ENCODE measurements at places on chromosomes 2 and 18. TPM values are rescaled to one million over a fixed set of nuclear protein-coding genes. Genes with fewer than 3 reads are reported as not detected.

- H3K27me3 ChIP-seq: peaks cover 37% of the 10 kb centered on the region
- no peaks in the 10 kb centered on the region for H3K36me3 ChIP-seq
- peak overlapping the region; percentile 83 for H3K4me3 ChIP-seq
Measured at GRCh38 chr2:144524118-144525009, 4.4 kb upstream of the ZEB2 start.

DNA sequence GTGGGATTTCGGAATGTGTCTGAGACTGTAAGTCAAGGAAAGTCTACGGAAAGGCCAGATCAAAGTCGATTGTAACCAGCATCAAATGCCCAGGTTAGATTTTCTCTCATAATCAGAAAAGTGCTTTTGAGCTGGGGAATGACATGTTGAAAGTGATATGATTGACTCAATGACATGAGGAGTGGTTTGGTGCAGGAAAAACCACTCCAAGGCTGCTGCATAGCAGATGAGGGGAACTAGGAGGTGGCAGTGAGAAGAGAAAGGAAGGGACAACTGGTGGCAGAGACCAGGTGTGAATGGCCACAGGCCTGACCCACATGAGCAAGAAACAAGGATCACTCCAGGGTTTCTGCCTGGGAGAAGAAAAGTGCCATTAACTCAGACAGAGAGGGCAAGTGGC is 822 bp downstream of the SLC35F6 start:
- H3K36me3 ChIP-seq: no peaks in the 10 kb centered on the region
- no peak for DNase-seq
- peak overlapping the region; percentile 93 for H3K4me3 ChIP-seq
- peaks cover 33% of the 10 kb centered on the region for H3K4me1 ChIP-seq
- H3K27me3 ChIP-seq: no peaks in the 10 kb centered on the region
- H3K27ac ChIP-seq: peak overlapping the region; percentile 81

DNA sequence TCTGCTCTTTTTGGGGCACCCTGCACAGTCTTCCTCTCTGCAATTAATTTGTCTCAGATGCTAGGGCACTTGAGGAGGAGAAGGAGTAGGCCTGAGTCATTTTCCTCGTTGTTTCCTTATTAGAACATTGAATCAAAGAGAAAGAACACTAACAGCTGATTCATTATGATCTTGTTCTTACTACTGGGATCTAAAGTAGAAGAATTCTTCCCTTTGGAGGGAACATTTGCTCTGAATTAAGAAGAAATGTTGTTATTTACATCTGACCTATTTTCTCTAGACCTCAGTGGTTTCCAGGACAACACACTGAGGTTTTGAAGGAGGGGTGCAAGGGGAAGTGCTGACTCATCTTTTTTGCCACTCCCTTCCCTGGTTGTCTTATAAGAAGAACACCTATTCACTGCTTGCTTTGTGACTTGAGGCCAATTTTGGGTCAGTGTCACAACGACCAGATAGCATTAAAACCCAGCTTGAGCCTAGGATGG is 24.3 kb upstream of the STAT1 start:
- H3K36me3 ChIP-seq: peaks cover 29% of the 10 kb centered on the region
- H3K4me1 ChIP-seq: peaks cover 27% of the 10 kb centered on the region
- H3K4me3 ChIP-seq: no peak overlapping the region

- DNase-seq: no peak
- H3K36me3 ChIP-seq: no peaks in the 10 kb centered on the region
- H3K4me1 ChIP-seq: no peaks in the 10 kb centered on the region
Measured at GRCh38 chr2:149686136-149687051, 98.8 kb upstream of the MMADHC start.

- no peak overlapping the region for H3K27ac ChIP-seq
- DNase-seq: no peak
- H3K4me3 ChIP-seq: no peak overlapping the region
- peaks cover 33% of the 10 kb centered on the region for H3K4me1 ChIP-seq
- H3K27me3 ChIP-seq: no peaks in the 10 kb centered on the region
- peaks cover 25% of the 10 kb centered on the region for H3K36me3 ChIP-seq
Measured at GRCh38 chr2:227491386-227491785, 19.4 kb downstream of the AGFG1 start.

Gene C2orf81
- total RNA-seq: 6.2 TPM

Gene CD226
- 57.7 TPM for total RNA-seq
